MM.1S (cell line): ENCODE measurements at places on chromosomes 6 and 20.

DNA sequence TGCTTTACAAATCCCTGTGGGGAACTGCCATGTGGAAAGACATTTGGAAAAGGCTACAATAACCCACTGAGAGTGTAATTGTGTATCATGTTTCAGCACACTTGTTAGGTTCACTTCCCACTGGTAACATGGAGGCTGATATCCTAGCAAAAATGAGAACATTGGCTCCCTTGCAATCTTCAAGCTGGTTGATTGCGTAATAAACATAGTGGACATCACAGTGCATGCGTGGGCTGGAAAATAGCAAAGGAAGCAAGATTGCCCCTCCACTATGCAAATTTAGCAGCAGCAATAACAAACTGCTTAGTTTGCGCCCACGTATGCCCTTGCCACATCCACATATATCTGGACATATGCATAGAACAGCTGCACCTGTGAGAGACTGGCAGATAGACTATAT lies 410.2 kb downstream of the MEI4 start:
- no peak for DNase-seq

DNA sequence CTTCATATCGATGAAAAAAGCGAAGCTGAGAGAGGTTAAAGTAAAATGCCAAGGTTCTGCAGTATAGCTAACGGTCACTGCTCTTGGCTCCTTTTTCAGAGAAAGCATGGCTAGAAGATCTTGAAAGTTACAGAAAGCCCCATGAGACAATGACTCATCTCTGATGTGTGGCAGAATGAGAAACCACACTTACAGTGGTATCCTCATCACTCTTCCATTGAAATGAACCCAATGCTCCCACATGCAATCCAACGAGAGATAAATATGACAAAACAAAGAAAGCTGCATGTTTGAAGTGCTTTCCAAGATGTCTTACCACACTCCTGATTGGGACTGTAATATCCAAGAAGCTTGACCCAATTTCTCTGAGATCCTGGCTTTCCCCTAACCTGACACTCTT lies 694.9 kb downstream of the PRKN start:
- DNase-seq = no peak

GRCh38 chr6:110930781-110931180 lies 27.7 kb upstream of the GTF3C6 start:
- DNase-seq = no peak

GRCh38 chr20:51375561-51375960 lies 167.0 kb downstream of the NFATC2 start:
- no peak for DNase-seq

DNA sequence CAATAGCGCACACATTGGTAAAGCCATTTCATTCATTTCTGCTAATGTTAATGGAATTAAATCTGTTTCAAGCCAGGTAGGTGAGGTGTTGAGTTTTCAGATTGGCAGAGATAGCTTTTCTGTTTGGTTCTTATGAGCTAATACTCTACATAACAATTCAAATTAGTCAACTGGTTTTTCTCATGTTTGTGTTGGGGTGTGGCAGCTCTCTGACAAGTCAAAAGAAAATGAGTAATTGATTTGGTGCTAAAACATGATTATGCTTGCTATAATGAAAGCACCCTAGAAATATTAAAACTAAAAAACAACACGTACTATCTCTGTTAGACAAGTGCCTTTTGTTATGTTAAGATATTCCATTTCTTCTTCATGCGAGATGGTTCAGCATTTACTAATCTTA lies 13.6 kb downstream of the PPP1R14C start:
- no peak for DNase-seq

GRCh38 chr6:29553268-29554057 lies 6.1 kb downstream of the UBD start:
- no peak for DNase-seq

- DNase-seq = no peak
These were observed 395.2 kb downstream of the PAX1 start for GRCh38 chr20:22100686-22101085.

DNA sequence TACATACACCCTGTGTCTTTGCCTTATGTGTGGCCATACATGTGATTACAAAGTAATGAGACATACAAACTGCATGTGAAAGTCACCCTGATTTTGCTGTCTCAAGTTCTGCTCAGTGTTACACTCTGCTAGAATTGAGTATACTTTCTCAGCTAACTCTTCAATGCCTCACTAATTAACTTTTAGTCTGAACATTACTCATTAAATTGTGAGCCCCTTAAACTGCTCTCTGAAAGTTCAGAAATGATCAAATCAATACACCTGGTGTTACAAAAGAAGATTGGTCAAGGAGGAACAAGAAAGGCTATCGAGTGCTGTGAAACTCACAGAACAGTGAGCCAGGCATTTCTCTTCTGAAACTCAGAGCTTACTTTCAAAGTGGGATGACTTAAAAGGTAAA lies 71.3 kb downstream of the MKKS start:
- no peak for DNase-seq

DNA sequence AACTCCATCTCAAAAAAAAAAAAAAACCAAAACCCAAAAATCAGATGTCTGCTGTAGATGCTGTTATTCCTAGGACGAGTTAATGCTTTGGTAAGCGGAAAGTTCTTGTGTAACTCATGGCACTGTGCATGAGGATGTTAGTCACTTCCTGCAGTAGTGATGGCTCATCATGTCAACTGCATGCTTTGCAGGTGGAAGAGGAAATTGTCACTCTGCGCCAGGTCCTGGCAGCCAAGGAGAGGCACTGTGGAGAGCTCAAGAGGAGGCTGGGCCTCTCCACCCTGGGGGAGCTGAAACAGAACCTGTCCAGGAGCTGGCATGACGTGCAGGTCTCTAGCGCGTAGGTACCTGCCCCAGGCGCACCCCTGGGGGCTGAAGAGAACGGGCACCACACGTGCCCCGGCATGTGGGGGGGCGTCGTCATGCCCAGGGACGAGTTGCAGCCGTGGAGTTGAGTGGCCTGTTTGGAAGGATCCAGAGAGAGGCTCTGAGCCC lies 8.5 kb downstream of the TPD52L2 start:
- DNase-seq = no peak

- DNase-seq = no peak
These were observed 27.9 kb downstream of the SDCBP2 start for GRCh38 chr20:1301031-1301529.

DNA sequence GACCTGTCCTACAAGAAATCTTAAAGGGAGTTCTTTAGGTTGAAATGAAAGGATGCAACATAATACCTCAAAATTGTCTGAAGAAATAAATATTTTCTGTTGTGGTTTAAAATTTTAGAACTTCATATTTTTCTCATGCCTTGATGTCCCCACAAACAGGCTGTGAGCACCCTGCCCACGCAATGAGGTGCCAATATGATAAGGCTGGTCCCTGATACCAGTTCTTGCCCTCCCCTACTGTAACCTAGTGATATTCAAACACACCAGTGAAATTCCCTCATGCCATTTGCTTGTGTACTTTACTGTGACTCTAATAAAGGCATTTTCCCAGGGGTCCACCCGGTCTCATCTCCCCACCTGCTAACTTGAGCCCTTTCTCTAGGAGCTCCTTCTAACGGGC lies 67.3 kb upstream of the SIRPG start:
- DNase-seq = no peak

- DNase-seq = no peak
These were observed 27.8 kb downstream of the POFUT1 start for GRCh38 chr20:32235331-32236047.

DNA sequence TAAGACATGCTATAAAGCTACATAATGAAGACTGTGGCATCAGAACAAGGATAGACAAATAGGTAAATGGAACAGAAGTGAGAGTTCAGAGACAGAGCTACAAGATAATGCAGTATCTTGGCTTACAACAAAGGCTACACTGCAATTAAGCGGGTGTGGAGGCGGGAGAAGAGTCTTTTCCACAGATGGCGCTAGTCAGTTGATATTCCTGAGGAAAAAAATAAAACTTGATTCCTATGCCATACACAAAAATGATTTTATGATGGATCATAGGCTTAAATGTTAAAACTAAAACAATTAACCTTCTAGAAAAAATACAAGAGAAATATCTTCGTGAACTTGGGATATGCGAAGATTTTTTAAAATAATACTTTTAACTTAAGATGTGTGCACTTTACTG lies 31.0 kb downstream of the RIN2 start:
- DNase-seq = no peak

- DNase-seq = no peak
These were observed 246.0 kb upstream of the MOCS1 start for GRCh38 chr6:40180271-40180670.

DNA sequence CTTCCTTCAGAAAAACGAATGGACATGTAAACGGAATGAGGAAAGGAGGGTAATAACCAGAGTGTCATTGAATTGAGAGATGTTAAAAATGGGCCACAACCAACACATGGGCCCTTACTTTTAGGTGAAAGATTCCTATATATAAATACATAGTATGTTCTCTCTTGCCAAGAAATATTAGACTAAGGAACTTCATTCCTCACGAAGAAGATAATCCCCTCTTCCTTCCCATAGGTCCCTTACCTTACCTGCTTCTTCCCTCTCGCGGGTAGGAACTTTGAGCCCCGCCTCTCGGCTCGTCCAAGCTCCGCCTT lies 295 bp upstream of the TBC1D22B start:
- DNase-seq = no peak

- DNase-seq = peak; percentile 19
These were observed 246.1 kb downstream of the TFAP2C start for GRCh38 chr20:56875052-56875659.

DNA sequence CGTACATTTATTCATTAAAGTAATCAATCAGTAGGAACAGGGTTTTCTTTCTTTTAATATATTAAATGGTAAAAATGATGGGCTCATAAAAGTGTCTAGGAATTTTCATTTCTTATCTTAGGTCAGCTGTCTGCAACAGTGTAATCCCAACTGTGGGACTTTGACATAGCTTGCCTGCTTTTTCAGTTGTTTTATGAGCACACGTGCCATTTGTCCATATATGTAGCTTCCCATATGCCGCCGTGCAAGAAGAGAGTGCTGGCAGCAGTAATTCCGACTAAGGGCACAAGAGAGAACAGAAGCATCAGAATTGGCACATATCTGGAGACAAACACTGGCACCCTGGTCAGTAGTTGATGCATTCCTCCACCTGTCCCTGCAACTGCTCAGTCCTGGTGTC lies 20.9 kb upstream of the EEF1E1 start:
- no peak for DNase-seq

DNA sequence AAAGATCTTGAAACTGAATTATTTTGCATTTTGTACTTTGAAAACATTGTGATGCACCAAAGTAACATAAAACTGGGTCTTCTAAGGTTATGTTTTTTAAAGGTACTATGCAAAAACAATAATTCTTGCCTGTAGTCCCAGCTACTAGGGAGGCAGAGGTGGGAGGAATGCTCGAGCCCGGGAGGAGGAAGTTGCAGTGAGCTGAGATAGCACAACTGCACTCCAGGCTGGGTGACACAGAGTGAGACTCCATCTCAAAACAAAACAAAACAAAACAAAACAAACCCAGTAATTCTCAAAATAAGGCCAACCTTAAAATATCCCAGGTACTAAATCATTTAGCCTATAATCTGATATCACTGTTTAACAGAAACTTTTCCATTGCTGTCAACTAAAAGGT lies 269.6 kb downstream of the KHDC1L start:
- no peak for DNase-seq

- no peak for DNase-seq
These were observed 62.4 kb upstream of the TMEM200A start for GRCh38 chr6:130303431-130303830.

DNA sequence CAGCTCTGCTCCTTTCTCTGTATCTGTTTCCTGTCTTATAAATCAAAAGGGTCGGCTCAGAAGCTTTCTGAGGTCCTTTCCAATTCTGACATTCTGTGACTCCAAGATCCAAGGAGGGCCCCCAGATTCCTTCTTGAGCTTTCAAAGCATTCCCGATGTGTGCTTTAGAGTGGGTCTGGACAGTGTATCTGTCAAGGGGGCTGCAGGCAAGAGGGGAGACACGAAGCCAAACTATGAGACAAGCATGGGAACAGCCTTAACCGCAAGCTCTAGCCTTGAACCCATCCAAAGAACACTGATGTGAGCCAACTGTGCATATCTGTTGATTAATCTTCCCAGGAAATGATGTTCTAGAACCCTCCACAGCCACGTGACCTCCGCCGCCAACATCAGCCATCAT lies 73.8 kb downstream of the TSHZ2 start:
- DNase-seq = no peak
